Stimulated activated CD4-positive, alpha-beta T cell treated with anti-CD3 and anti-CD28 coated beads, Interleukin-4, amount 100 ng/mL, for 4 hours (primary cell): ENCODE measurements at places on chromosomes 1 and 21.
A peak's percentile ranks its signal among the peaks of the same experiment; 100 is the strongest.

- no peak for DNase-seq
Measured at GRCh38 chr1:82464362-82465001, 663.7 kb downstream of the ADGRL2 start.

- no peak for DNase-seq
Measured at GRCh38 chr1:230149751-230150584, 82.9 kb downstream of the GALNT2 start.

DNA sequence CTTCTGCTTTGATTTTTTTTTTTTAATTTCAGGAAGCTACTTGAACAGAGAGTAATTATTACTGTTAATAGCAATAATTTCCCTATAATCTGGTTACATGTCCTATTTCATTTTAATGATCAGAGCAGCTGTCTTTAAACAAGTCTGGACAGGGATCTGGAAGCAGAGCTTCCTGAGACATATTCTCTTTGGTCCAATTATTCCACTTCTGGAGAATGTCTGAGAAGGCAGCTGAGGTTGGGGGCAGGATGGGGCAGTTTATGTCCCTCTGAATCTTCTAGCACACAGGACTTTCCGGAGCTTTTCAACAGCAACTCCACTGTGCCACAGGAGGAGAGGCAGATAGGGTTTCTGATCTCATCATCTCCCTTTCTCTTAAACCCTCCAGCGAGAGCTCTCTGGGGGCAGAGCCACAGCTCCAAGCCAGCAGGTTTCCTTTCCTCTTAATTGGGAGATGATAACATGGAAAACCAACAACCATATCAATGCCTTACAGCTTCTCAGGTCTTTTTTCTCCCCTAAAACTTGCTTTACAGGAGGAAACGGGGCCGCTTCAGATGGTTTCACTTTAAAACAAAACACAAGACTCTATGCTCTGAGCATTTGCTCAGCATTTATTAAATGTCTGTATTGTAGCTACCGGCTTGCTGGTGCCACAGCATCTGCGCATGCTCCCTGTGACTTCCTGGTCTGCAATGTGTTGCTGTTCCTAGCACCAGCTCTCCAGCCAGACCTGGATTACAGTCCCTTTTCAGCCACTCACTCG is 425.7 kb upstream of the USP24 start:
- DNase-seq = peak; percentile 19

DNA sequence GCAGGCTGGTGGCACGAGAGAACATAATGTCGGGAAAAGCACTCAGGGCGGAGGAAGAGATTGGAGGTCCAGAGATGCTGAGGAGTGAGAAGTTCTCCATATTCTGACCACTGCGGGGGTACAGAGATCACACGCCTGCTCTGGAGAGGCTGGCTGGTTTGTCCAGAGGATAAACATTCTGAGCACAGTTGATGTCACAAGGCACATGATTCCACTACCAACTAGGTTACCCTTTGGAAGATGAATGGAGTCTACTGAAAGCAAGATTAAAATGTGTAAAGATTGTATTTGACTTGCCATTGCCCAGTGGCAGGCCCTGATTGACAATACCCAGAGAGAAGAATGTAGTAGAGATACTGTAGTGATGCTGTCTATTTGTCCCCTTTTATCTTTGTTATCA is at the start of gene SPATA46:
SPATA46 (minus strand) TSS at position 164 of the 400 bp plus-strand sequence; CDS start at position 100, 64 bp downstream.
- no peak for DNase-seq
